ENCODE measurements at places on chromosomes 4 and X. TPM values are rescaled to one million over a fixed set of nuclear protein-coding genes. Genes with fewer than 3 reads are reported as not detected.

The FGA gene
- total RNA-seq = not detected

The FGFBP2 gene
- total RNA-seq = not detected

The XAGE2 gene
- total RNA-seq = not detected

The PIN4 gene
- 14.6 TPM for total RNA-seq

The HERC5 gene
- 10.2 TPM for total RNA-seq

The COL4A6 gene
- total RNA-seq = 0.97 TPM

The SHROOM3 gene
- total RNA-seq = 3.6 TPM

The HPSE gene
- 7.6 TPM for total RNA-seq

The SAGE1 gene
- total RNA-seq = not detected

The HMX1 gene
- not detected for total RNA-seq

The UBQLN2 gene
- total RNA-seq = 4.5 TPM

The ABHD18 gene
- 13.8 TPM for total RNA-seq

The TCP11X2 gene
- total RNA-seq = not detected

The OPN1LW gene
- total RNA-seq = not detected

The DIPK2B gene
- total RNA-seq = 42.9 TPM

The UGT2B17 gene
- total RNA-seq = not detected

The GEMIN8 gene
- total RNA-seq = 16.6 TPM

The GAB3 gene
- total RNA-seq = 1.6 TPM

The HELT gene
- total RNA-seq = not detected

The SPP1 gene
- total RNA-seq = 1.4 TPM

The SLC10A3 gene
- 8.4 TPM for total RNA-seq

The USP27X gene
- total RNA-seq = 1.8 TPM

The ZNF41 gene
- total RNA-seq = 3.6 TPM

The BTC gene
- not detected for total RNA-seq

The KLHL13 gene
- total RNA-seq = 18.5 TPM

The AKAP4 gene
- total RNA-seq = not detected

The GPR119 gene
- not detected for total RNA-seq

The SORCS2 gene
- not detected for total RNA-seq

The IL2RG gene
- not detected for total RNA-seq

The MAP7D2 gene
- 0.15 TPM for total RNA-seq

The DLG3 gene
- total RNA-seq = 2.9 TPM

The POU4F2 gene
- total RNA-seq = not detected

The PNMA6A gene
- 1.1 TPM for total RNA-seq

The PPARGC1A gene
- not detected for total RNA-seq

The AFF2 gene
- not detected for total RNA-seq

The DNAAF6 gene
- total RNA-seq = not detected

The FAM149A gene
- not detected for total RNA-seq

The SYNPO2 gene
- under 0.01 TPM for total RNA-seq

The AMBN gene
- total RNA-seq = not detected

The SPANXN3 gene
- not detected for total RNA-seq

The RAB39B gene
- 0.15 TPM for total RNA-seq

The ASB12 gene
- total RNA-seq = not detected

The GPR34 gene
- total RNA-seq = not detected

The PDZD4 gene
- total RNA-seq = not detected

The MGAT4D gene
- total RNA-seq = not detected
